COR-L47 (cell line): ENCODE measurements at places on chromosomes 12 and 14.
A peak's percentile ranks its signal among the peaks of the same experiment; 100 is the strongest.

DNA sequence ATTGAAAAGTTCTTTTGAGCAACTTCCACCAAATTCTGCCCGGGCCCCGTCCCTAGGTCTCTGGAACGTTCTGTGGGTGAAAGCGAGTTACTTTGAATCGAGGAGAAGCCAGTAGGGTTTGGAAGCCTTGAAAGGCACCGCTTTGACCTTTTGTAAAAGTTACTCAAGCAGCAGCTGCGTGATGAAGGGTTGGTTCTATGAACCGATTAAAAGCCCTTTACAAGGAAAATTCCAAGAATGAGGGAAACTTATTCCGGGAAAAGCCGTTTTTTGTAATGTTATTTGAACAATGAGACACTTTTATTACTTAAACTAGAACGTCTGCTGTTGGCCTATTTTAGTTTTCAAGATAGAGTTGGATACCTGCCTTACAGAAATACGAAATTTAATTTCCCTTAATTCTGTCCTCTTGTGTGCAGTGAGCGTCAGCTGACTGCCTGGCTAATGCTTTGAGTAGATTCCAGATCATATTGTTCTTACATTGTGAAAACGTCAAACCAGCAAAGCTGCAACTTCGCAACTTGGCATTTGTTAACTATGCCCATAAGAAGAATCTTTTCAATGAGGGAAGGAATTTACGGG, 906 bp downstream of the LARP4 start:
- DNase-seq = no peak

GRCh38 chr12:132095520-132096409, 48.4 kb downstream of the DDX51 start:
- no peak for DNase-seq

DNA sequence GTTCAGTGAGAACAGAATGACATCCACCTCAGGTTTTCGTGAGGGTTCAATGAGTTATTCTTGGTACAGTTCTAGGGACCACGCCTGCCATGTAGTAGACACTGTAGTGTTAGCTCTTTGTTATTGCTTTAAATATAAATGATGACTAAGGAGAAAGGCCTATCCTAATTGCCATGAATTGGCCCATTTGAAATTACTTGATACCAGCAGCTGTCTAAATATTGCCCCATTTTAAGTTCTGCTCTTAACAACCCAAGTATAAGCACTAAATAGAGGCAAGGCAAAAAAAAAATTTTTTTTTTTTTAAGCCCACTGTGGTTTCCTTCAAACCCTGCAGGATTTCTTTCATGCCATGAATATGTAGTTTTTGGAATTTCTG, 84.5 kb downstream of the BORCS5 start:
- no peak for DNase-seq

- no peak for DNase-seq
Observed at GRCh38 chr14:87863047-87863446, 129.9 kb downstream of the GALC start.

- no peak for DNase-seq
Observed at GRCh38 chr12:25436206-25437030, 116.7 kb downstream of the LMNTD1 start.

- DNase-seq = no peak
Observed at GRCh38 chr12:64800640-64801039, 23.8 kb upstream of the TBC1D30 start.

- DNase-seq = no peak
Observed at GRCh38 chr12:79453820-79454219, 236.9 kb downstream of the PAWR start.

DNA sequence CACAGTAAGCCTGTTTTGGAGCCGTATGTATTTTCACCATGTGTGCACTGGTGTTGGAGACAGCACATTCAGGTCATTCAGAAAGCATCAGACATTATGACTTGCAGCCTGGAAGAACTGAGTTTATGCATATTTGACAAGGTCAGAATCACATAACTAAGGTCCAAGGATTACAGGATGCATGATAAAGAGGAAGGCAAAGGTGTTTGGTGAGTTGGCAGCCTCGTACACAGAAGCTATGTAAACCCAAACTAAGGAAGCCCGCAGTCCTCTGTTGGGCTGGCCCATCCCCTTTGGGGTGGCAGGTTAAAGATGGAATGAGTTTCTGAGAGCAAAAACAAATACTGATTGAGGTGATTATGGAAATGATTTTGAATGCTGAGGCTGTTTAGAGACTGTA, 218.4 kb downstream of the KTN1 start:
- DNase-seq = no peak

- DNase-seq = no peak
Observed at GRCh38 chr14:24325963-24326362, 8.9 kb downstream of the ADCY4 start.

GRCh38 chr12:4855121-4855924, 54.4 kb upstream of the KCNA1 start:
- DNase-seq = peak; percentile 39

- DNase-seq = peak; percentile 25
Observed at GRCh38 chr14:56474419-56475022, 105.1 kb upstream of the TMEM260 start.

DNA sequence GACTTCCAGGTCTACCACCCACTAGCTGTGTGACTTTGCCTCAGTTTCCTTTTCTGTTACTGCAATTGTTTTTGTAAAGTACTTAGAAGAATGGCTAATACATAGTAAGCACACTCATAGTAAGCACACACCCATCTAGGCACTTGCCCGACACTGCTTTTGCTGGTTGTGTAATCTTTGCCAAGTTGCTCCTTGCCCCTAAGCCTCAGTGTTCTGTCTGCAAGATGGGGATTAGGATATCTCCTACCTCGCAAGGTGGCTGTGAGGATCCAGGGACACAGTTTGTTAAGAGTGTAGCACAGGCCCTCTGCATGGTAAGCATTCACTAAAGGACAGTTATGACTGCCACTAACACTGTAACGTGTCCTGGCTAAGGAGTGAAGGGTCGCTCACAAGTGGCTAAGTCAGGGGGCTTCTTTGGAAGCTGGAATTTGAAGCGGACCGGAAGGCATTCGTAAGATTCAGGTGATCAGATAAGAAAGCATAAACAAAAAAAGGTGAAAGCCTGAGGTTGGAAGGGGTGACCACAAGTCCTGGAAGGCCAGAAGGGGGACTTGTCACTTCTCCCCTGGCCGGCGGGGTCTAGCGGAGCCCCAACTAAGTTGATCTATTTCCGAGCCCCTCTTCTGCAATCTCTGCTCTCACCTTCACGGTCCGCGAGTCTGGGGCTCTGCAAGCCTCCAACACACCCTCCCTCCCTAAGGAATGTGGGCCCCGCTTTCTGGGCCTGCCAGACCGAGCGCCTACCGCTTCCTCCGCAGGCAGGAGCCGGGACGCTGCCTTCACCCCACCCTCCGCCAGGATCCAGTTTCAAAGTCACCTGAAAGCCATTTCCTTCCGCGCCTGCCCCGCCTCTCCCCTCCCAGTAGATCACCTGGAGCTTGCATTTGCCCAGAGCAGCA, 1.5 kb upstream of the PLEKHG3 start:
- DNase-seq = no peak

DNA sequence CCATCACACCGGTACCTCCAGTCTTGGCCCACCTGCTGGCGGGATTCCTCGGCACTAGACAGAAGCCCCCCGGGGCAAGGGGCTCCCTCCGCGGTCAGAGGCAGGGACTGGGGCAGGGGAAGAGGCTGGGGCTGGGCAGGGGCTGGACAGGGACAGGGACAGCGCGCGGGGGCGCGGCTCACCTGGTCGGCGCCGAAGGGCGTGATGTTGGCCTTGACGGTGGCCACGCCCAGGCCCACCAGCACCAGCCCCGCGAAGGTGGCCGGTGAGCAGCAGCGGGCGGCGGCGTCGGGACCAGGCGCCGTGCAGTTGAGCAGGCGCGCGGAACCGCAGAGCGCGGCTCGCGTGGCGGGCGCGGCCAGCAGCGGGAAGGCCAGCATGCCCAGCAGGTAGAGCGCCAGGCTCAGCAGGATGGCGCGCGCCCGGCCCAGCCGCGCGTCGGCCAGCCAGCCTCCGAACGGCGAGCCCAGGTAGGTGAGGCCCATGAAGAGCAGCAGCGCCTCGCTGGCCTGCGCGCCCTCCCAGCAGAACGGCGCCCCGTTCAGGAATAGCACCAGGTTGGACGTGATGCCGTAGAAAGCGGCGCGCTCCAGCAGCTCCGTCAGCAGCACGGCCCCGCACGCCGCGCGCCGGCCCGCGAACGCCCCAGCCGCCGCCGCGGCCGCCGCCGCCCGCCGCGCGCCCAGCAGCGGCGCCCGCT, 392 bp downstream of the SLC15A4 start:
- no peak for DNase-seq

- no peak for DNase-seq
Observed at GRCh38 chr14:29042551-29042950, 276.0 kb downstream of the FOXG1 start.

GRCh38 chr12:121175383-121176119, 34.4 kb upstream of the P2RX4 start:
- no peak for DNase-seq

GRCh38 chr14:86790408-86791364, 1202.3 kb downstream of the GALC start:
- DNase-seq = no peak

DNA sequence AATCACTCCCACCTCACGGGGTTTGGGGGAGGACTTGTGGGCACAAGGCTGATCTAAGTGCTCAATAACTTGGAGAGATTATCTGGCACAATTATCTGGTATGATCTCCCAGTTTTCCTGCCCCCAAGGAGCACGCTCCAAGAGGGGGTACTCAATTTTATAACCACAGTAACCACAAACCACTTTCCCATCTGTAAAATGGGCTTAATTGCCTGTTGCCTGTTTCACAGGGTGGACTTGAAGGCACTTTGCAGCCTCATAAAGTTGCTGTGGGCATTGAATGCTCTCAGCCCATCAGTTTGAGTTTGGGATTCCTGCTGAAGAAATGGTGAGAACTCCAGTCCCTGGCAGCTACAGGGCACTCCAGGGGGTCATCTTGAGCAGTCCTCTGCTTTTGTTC, 4.4 kb downstream of the SLC8B1 start:
- no peak for DNase-seq

DNA sequence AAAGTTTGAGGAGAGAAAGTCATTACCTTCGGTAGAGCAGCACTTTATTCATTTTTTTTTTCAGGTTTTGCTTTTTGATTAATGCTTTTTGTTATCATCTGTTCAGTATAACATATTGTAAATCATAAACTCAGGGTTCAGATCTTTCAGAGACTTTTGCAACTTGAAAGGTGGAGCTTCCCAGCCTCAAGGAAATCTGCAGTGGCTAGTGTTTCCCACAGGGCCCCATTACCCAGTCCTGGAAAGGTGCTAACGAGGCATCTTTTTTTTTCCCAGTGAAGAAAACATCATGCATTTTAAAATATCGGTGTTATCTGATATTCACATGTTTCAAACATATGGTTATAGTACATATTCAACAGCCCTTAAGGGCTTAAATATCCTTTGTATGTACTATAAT, 74.0 kb downstream of the HMGA2 start:
- DNase-seq = no peak

- no peak for DNase-seq
Observed at GRCh38 chr14:83425706-83426105, 1892.1 kb upstream of the SEL1L start.

- DNase-seq = peak; percentile 2
Observed at GRCh38 chr12:78628491-78629100, 236.0 kb upstream of the SYT1 start.

- no peak for DNase-seq
Observed at GRCh38 chr14:31712244-31713127, 151.3 kb downstream of the NUBPL start.

- DNase-seq = peak; percentile 21
Observed at GRCh38 chr14:20632831-20633691, 8.4 kb downstream of the OR6S1 start.

DNA sequence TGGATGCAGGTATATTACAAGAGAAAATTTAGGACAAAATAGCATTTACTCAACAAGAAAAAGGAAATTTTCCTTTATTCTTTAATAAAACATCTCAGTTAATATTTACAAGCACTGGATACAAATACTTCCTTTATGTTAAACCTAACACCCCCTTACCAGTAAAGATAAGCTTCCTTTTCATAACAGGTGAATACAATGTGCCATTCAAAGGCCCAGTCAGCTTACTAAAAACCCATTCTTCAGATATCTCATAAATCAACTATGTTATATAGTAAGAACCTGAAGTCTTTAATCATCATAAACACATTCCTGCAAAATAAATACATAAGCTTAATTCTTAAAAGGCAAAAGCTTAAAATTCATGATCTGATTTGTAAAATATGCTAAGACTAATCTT, 52.6 kb downstream of the LRP6 start:
- no peak for DNase-seq

DNA sequence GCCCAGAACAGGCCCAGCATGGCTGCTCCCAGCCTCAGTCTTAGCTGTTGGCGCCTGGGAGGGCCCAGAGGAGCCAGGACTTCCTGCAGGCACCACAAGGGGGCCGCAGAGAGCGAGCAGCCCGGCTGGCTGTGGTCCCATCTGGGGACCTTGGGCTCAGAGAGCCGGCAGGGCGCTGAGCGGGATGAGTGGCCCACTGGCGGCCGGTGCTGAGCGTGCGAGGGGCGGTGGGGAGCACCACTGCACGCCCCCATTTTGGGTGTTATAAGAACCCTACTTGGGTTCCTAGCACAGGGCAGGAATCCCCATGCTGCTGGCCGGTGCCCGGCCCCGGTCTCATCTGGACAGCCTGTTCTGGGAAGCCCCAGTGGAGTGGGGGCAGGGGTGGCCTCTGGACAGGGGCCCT, 25.9 kb upstream of the CRIP2 start:
- DNase-seq = peak; percentile 31

DNA sequence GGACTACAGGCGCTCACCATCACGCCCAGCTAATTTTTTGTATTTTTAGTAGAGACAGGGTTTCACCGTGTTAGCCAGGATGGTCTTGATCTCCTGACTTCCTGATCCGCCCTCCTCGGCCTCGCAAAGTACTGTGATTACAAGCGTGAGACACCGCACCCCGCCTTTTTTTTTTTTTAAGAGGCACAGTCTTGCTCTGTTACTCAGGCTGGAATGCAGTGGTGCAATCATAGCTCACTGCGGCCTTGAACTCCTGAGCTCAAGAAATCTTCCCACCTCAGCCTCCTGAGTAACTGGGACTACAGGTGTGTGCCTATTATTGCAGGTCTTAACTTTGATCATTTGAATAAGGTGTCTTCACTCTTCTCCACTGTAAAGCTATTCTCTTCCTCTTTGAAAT, 5.3 kb upstream of the GLTP start:
- DNase-seq = no peak

GRCh38 chr12:32777691-32778175, 22.0 kb upstream of the YARS2 start:
- DNase-seq = no peak
